CD4-positive, alpha-beta T cell treated with Interferon gamma for 1 hour (primary cell): ENCODE measurements at places on chromosomes 13 and 19.

DNA sequence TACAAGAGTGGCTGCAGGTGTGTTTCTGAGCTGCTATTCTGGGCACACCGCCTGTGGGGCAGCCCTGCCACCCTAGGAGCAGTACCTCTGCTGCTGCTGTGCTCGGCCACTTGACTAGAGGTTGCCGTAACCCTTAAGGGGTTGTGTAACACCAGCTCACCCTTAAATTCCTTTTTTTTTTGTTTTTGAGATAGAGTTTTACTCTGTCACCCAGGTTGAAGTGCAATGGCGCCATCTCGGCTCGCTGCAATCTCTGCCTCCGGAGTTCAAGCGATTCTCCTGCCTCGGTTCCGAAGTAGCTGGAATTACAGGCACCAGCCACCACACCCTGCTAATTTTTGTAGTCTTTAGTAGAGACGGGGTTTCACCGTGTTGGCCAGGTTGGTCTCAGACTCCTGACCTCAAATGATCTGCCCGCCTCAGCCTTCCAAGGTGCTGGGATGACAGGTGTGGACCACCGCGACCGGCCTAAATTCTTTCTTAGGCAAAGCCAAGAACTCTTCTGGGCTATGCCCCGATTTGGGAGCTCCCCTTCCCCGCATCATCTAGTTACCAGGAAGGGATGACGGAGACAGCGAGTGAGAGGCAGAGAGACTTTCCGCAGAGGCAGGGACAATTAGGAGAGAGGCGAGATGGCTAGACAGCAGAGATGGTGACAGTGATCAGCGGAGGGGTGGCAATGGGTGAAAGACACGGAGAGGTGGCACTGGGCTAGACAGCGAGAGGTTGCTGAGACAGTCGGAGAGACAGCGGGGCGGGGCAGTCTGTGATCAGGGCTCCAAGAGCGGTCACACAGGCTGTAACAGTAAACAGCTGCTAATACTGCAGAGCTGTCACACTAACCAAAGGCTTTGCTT lies 4.4 kb upstream of the LILRA5 start:
- DNase-seq, result no peak

GRCh38 chr13:24073657-24074056 lies 86.9 kb upstream of the SPATA13 start:
- no peak for DNase-seq

GRCh38 chr13:19818223-19818842 lies 35.6 kb upstream of the PSPC1 start:
- peak; percentile 17 for DNase-seq

DNA sequence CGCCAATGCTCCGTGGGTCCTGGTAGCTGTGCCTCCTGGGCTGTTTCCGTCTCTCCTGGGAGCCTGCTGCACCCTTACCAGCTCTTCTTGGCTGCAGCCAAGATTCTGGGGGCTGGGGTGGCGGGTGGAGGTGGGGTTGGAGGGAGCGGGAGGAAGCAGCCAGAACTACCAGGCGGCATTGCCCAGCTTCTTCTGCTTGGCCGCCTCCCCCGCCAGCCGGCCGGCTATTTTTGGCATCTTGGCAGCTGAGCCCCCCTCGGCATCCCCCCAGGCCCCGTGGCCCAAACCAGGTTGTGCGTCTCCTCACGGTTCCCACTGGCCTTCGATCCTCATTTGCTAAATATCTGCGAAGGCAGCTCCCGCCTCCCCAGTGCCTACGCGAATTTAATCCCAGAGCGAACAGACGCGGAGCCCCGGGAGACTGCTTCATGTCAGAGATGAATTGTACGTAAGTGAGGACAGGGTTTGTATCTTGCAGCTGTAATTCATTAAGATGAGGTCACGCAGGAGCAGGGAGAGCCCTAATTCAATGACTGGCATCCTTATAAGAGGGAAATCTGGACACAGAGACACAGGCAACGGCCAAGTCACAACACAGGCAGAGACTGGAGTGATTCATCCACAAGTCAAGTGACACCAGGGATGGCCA lies 12.8 kb upstream of the PEAK3 start:
- no peak for DNase-seq

- no peak for DNase-seq
These were observed 36.4 kb downstream of the TEX26 start for GRCh38 chr13:30968846-30969245.

DNA sequence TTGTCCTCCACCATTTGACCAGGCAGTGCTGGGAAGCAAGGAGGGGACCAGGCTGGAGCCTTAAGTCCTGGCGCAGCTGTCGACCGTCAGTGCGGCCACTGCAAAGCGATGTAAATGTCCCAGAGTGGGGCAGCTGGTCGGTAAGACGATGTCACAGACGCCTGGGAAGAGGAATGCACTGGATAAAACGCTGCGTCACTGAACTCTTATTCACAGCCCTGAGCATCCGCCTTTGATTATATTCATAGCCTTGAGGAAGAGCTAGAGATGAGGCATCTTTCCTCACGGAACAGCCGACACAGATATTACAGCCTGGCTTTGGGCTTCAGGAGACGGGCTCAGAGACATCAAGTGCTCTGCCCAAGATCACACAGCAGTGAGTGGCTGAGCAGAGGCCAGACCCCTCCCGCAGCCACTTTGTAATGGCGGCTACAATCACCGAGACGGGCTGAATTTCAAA lies 17.6 kb upstream of the TUBGCP3 start:
- DNase-seq, result no peak

DNA sequence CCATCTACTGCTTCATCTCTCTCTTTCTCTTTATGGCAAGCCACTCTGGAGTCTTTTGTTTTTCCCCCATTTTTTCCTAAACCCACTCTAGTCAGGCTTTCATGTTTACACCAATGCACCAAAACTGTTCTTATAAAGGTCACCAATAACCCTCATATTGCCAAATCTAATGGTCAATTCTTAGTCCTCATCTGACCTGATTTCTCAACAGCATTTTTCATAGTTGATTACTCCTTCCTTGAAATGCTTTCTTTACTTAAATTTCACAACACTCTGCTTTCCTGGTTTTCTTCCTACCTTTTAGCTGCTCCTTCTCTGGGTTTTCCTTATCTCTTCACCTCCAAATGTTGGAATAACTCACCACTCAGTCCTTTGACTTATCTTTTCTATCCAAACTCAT lies 47.9 kb downstream of the MICU2 start:
- DNase-seq, result no peak

GRCh38 chr13:42602906-42603305 lies 29.0 kb downstream of the TNFSF11 start:
- no peak for DNase-seq
